ENCODE measurements at places on chromosomes 3 and 15.

- no peak for DNase-seq
Measured at GRCh38 chr3:190825386-190826016, 37.0 kb downstream of the GMNC start.

GRCh38 chr3:49035281-49035680 lies 6.1 kb upstream of the IMPDH2 start:
- no peak for DNase-seq

DNA sequence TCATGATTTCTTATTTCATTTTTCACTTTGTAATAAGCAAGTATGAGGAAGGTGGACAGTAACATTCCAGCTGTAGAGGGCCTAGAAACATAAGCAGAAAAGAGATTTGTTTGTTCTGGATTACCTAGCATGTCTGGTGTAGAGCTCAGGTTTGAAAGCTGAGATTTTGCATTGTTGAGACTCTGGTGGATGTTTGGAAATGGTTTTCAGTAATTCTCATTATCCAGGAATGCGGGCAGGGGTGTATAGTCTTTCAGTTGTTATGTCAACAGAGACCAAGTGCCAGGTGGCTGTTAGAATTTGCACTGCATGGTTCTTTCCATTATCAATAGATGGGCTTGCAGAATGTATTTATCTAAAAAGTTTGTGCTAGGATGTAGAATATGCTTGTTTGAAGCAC lies 10.9 kb downstream of the GPD1L start:
- DNase-seq = no peak

DNA sequence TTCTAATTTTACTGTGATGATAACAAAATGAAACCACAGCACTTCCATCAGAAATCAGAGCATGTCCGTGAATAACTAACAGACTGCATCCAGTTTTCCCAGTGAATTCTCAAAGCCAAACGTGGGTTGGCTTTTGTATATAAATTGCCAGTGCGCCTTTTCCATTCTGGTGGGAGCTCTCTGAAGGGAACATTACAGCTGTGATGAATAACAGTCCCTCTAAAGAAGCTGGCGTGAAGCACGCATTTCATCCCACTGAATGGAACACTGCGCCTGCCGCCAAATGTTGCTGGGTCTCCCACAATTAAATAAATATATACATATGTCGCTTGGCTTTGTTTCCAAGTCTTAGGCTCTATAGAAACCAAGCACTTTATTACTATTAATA lies 113.0 kb upstream of the PFN2 start:
- no peak for DNase-seq

DNA sequence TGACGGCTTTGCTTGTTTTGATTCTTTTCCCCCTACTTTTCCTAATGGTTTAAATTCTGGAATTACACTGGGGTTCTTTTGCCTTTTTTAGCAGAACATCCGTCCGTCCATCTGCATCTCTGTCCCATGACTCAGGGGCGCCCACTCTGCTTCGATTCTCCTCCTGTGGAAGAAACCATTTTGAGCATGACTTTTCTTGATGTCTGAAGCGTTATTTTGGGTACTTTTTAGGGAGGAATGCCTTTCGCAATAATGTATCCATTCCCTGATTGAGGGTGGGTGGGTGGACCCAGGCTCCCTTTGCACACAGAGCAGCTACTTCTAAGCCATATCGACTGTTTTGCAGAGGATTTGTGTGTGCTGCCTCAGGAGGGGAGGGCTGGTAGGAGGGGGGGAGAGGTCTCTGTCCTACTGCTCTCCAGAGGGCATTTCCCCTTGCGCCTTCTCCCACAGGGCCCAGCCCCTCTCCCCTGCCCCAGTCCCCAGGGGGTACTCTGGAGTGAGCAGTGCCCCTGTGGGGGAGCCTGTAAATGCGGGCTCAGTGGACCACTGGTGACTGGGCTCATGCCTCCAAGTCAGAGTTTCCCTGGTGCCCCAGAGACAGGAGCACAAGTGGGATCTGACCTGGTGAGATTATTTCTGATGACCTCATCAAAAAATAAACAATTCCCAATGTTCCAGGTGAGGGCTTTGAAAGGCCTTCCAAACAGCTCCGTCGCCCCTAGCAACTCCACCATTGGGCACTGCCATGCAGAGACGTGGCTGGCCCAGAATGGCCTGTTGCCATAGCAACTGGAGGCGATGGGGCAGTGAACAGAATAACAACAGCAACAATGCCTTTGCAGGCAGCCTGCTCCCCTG lies 19.5 kb upstream of the BSN start:
- no peak for DNase-seq

GRCh38 chr3:149442043-149442442 lies 32.5 kb upstream of the TM4SF4 start:
- DNase-seq = no peak

DNA sequence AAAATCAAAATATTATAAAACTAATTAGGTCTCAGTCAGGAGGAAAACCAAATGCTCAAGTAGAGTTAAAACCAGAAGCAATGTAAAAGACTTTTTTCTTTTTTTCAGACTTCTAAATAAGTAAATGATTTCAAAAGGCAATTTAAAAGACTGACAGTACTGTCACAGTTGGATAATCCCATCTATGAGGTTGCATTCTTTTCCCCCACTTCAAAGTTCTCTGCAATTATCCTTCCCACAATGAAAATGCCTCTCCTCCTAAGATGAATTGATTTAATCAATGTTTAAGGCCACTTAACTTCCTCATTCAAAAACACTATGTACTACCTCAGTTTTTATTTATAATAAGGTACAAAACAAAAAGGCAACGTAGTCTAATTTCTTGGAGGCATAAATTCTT lies 8.1 kb downstream of the MRPL3 start:
- DNase-seq = no peak

DNA sequence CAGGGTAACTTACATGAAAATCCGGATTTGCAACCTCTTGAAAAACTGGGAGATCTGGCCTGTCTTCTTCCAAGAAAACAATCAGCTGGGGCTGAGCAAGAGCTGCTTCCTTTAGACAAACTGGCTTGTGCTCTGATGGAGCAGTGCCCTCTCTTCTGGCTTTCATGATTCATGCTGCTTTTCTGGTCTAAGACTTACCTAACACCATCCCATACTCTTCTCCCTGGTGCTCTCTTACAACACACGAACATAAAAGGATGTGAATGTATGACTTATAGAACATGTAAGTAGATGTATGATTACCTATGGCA lies 9.9 kb downstream of the TJP1 start:
- DNase-seq = no peak

DNA sequence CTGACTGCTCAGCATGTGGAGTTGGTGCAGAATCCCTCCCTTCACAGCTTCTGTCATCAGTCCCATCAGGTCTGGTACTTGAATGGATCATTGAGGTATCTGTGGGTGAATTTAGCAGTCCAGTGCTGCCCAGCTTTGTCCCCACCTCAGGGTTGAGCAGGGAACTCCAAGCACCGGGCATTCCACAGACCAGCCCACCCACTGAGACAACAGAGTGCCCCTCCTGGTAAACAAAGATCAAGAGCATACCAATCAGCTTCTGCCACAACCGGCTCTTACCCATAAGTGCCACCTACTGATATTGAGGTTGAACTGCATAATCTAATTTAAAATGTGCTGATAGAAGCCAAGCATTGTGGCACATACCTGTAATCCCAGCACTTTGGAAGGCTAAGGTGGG lies 57.1 kb upstream of the FXR1 start:
- DNase-seq = no peak

DNA sequence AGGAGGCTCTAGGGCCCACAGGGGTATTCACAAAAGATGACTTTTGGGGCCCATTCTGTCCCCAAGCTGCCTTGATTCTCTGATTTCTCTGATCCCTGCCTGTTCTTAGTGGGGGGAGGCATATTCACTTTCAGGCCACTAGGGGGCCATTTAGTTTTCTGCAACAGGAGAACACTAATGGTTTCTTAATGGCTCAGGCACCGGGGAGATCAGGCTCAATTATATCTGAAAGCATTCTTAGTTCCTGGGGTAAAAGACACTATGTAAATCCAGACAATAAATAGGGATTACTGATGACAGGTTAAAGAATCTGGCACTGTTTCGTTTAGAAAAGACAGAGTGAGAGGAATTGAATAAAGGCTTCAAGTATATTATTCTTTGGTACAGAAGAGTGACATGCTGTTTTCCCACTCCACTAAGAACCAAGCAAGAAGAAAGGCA lies 2.5 kb upstream of the INAFM2 start:
- DNase-seq = peak; percentile 52

- DNase-seq = no peak
Measured at GRCh38 chr3:189966843-189967242, 153.9 kb downstream of the P3H2 start.

DNA sequence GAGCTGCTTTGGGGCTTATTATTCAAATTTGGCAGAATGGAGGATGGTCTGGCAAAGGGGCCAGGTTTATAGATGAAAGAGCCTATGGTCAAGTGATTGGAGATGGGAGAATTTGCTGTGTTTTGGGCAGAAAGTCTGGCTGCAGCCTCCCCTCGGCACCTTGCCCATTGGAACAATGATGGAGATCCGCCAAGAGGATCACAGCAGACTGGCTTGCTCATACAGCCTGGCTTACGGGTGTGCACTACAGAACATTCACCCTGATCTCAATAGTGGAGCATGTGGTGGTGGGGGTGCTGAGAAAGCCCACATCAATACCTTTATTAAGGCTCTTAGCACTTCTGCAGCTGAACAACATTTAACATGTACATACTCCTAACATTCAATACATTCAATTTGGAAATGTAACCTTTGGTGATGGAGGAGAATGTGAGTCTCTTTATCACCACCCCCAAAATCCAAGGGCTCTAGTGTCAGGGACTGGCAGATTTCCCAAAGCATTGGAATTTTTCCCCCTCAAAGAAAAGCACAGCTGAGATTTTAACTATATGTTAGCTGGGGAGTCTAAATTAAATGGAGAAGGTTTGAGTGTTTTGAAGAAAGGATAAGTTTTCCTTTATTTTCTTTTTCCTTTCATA lies 118.4 kb upstream of the TMC3 start:
- DNase-seq = no peak

- DNase-seq = no peak
Measured at GRCh38 chr3:193841581-193841980, 248.6 kb downstream of the OPA1 start.

- no peak for DNase-seq
Measured at GRCh38 chr3:153277029-153277428, 115.0 kb downstream of the RAP2B start.

DNA sequence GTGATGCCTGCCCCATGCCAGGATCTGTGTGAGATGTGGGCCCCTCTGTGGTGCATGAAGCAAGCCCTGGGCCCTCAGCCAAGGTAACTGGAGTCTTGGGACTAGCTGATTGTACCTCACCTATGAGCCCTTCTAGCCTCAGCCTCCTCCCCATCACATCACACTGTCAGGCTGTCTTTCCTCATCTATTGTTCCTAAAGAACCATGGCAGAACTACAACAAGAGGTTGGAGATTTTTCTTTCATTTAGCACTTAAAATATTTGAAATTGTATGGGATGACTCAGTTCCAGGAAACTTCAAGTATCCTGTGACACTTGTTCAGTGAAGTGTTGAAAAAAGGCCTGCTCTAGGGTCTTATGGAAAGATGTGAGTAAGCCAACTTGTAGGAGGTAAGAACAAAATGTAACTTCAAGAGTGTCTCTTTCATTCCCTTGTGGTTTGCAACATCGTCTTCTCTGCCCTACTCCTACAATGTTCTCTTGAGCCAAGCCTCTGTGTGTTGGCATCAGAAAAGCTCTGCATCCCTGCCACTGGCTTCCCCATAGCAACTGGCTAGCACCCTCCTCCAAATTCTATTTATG lies 58.7 kb upstream of the TIPARP start:
- no peak for DNase-seq

GRCh38 chr3:143914257-143914656 lies 57.4 kb upstream of the DIPK2A start:
- DNase-seq = no peak

DNA sequence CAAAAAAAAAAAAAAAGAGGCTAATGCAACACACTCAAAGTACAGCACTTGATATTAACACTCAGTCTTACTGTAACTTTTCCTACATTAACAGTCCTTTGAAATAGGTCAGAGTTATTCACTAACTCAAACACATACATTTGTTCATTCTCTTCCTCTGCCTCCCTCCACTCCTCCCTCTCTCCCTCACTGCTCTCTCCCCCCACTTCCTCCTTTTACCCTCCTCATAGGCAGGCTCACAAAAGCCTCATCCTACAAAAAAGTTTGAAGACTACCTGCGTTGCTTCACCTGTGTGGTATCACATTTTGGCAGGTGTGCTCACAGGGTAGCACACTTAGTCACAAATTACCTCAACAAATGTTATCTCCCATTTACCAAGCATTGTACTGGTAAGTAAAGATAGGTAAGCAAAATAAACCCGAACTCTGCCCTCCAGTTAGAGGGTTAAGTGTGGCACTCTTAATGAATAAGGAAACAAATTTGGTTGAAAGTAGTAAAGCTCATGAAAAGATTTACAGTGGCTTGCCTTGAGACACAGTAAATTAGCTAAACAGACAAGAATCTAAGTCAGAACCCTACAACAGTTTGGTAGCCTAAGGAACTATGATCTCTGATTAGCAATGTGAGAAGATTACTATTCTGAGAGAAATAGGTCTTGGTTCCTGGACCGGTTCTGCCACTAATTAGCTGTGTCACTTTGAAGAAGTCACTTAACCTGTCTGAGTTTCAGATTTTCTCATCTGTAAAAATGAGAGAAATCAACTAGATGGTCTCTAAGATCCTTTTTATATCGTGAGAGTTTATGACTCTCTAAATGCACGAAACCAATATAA lies 151.0 kb upstream of the MLF1 start:
- no peak for DNase-seq

DNA sequence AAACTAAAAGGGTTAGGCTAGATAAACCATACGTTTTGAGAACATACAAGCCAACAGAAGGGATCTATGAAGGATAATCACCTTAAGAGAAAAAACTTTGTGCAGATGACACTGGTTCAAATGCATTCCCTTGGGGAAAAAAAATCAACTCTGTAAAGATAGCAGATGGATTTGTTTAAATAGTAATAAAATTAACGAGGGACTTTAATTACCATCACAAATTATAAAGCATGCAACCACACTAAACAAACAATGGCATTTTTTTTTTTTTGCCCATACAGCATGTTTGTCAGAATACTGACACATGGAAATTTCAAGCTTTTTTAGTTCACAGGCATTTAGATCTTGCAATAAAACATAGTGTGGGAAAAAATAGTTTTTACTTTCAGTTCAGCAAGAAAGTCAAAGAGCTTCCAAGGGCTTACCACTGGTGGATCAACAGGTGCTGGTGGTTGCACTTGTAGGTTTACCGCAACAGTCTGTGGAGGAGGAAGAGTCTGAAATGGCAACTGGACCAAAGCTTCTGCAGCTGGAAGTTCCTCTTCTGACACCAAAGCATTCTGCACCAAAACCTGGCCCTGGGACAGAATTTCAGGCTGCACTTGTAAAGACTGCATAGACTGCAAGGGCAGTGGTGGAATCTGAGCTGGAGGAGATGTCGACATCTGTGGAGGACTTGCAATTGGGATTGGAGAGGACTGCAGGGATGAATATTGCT lies 53.1 kb downstream of the PHC3 start:
- DNase-seq = no peak

- no peak for DNase-seq
Measured at GRCh38 chr3:40073310-40074007, 236.0 kb upstream of the EIF1B start.
